Osteoblast (primary cell): ENCODE measurements at places on chromosomes 4 and X. TPM values are rescaled to one million over a fixed set of nuclear protein-coding genes. Genes with fewer than 3 reads are reported as not detected.

The FANCB gene
- total RNA-seq = 3.6 and 3.8 TPM in 2 replicates

The NXF3 gene
- under 0.01 and 0.36 TPM in 2 replicates for total RNA-seq

The MAGEB17 gene
- total RNA-seq = not detected in 2 replicates

The SPACA5 gene
- total RNA-seq = not detected in 2 replicates

- DNase-seq = peak; percentile 80
These were observed 239.4 kb upstream of the STK26 start for GRCh38 chrX:131783555-131784308.

DNA sequence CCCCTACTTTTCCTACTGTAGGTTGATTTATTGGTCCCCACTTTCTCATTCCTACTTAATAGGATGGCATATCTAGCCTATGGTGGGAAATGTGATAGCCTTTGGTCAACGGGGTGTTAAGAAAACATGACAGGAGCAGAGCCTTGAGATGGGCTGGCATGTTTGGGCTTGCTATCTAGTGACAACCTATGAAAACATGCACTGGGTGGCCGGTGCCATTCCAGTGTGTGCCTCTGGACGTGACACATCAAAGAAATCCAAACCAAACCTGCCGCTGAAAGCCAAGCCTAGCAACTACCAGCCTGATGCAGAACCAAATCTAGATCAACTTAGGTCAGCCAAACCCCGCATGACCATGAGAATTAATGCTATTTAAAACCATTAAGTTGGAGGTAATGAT lies 317.6 kb downstream of the DMD start:
- DNase-seq = no peak

The GNRHR gene
- total RNA-seq = not detected in 2 replicates

- no peak for DNase-seq
These were observed 43.9 kb upstream of the FGFBP2 start for GRCh38 chr4:16006771-16007446.

DNA sequence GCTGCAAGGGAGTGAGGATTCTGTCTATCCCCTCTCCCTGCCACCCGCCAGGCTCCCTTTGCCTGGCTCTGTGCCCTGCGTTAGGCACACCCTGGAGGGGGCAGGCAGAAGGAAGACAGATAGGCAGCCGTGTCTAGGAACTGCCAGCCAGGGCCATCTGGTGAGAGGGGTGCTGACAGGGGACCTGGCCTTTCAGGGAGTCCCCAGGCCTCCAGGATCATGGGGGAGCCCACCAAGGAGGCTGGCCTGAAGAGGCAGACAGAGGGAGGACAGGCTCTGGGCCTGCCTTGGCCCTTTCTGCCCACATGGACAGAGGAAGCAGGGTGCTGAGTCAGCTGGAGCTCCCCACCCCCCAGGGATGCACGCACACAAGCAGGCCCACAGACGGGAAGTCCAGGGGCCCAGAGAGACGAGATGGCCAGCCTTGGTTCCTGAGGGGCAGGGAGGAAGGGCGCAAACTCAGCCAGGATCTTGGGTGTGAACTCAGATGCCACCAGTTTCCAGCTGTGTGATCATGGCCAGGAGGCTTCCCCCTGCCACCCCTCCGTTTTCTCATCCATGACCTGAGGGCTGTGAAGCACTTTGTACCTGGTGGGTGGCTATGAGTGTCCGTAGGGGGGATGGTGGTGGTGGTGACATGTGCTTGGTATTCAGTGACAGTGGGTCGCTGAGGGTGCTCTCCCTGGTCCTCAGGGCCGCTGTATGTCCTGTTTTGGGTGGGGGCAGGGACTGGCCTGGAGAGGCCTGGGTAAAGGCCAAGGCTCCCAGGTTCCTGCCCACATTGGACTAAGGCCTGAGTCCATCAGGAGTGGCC lies 1.8 kb downstream of the SH3BP2 start:
- DNase-seq = peak; percentile 97

The SHROOM4 gene
- total RNA-seq = 1.8 and 2.2 TPM in 2 replicates

The IL15 gene
- 3.3 and 4.1 TPM in 2 replicates for total RNA-seq

The DMD gene
- total RNA-seq = 12.7 and 13.8 TPM in 2 replicates

DNA sequence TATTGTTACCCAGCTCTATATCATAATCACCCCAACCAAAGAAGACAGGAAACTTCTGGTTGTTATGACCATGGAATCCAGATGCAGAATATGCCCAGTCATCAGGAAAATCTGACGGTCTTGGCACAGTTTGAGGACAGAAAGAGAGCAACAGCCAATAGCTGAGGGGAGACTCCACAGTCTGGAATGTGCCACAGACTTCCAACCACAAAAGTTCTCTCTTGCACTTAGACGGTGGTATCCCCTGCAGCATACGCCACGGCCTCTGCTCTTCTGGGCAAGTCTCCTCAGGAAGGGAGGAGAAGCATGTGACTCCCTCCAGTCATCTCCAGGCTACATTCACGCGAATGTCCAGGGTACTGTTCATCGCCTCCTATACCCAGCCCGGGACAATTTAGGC lies 18.4 kb downstream of the ZNF827 start:
- DNase-seq = peak; percentile 88

The BBS12 gene
- 9.4 and 10.6 TPM in 2 replicates for total RNA-seq

The TRIM2 gene
- 39.8 and 54.5 TPM in 2 replicates for total RNA-seq

DNA sequence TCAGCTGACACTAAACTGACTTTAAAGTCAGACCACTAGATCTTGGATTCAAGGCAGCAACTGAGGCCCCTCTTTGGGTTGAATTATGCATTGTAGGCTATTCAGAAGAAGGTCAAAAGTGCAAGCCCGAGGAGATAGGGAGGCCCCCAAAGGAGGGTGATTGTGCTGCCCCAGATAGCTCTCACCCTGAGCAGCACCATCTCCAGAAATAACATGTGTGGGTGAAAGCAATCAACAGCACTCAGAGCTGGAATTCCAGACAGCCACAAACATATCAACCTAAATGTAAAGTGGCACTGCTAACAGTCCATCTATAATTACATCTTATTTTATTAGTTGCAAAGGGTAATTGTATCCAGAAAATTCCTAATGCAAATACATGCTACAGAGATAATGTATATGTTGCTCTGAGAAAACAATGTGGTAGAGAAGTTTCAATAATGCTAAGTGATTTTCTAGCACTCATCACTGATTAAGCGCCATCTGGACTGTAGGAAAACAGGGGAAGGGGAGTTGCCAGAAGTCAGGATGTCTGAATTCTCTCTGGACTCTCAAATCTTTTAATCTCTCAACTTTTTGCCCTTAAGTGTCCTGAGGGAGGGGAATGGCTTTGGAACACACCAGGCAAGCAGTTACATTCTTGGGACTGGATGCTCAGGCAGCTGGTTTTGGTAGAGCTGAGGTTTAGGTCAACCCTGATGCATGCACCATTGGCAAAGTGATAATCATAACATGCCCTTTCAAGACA lies 61.8 kb upstream of the SFRP2 start:
- DNase-seq = no peak
